ENCODE measurements at places on chromosomes 6 and 20.
A peak's percentile ranks its signal among the peaks of the same experiment; 100 is the strongest.

GRCh38 chr6:13488896-13489237 lies 1.5 kb upstream of the GFOD1 start:
- DNase-seq = no peak

DNA sequence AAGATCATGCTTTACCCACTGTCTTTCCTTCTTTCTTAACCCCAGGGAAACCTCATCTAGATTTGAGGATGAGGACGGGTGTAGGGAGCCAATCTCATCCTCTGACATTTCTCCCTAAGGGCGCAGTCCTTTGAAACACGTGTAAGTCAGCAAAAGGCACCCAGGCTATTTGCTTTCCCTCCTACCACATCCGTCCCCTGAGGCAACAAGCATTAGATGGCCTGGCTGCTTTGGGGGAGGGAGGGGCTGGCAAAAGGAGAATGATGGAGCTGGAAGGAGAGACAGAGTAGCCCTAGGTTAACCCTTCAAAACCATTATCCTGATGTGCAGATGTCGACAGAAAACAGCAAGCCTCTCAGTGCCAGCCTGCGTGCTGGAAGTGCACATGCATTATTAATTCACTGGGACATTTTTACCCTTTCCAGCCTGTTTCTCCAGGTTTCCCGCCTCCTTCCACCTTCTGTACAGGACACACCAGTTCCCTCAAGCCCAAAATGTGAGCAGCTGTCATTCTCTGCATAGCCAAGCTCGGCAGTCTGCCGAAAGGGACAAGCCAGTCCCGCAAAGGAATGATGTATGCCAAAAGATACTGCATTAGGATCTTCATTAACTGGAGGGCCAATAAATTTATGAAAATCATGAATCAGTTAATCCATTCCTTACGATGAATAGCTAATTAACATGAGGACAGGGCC lies 547.2 kb downstream of the CD83 start:
- no peak for DNase-seq

- DNase-seq = no peak
Measured at GRCh38 chr6:39884696-39885095, 49.6 kb downstream of the MOCS1 start.

GRCh38 chr6:120675886-120676285 lies 658.4 kb downstream of the TBC1D32 start:
- DNase-seq = no peak

DNA sequence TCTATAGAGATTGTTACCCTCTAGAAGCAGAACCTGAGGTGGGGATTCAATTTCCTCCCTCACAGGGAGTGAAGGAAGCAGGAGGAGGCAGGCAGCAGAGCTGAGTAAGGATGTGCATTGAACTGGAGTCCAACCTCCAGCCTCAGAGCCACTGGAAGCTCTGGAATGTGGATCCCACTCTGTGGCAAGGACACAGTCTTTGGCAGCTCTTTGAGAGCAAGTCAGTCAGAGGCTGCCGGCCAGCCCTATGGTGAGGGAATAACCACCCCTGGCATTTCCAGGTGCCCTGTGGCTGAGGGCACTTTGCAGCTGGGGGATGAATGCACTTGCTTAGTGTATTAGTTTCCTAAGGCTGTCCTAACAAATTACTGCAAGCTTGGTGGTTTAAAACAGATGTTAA lies 37.2 kb downstream of the EBF4 start:
- no peak for DNase-seq

GRCh38 chr6:84332139-84333034 lies 104.9 kb upstream of the CEP162 start:
- no peak for DNase-seq

GRCh38 chr6:71387179-71387578 lies 98.6 kb downstream of the OGFRL1 start:
- DNase-seq = no peak

DNA sequence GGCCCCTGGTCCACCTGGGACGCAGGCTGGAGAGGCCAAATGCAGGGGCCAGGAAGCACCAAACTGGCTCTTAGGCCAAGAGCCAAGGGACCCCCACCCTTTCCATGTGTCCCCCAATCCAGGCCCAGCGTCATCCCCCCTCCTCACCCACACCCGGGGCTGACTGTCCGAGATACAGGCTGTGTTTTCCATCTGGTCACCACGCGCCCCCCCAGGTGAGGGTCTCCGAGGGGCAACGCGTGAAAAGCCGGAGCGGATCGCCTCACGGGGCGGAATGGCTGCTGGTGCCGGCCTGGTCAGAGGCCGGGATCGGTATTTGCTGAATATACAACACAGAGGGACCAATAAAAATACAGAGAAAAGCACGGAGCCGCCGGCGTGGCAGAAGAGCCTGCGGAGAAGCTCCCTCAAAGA lies 5.2 kb upstream of the ABHD16B start:
- no peak for DNase-seq

- no peak for DNase-seq
Measured at GRCh38 chr20:35929301-35929700, 25.0 kb downstream of the SCAND1 start.

GRCh38 chr6:93453956-93454355 lies 34.6 kb upstream of the EPHA7 start:
- no peak for DNase-seq

- peak; percentile 47 for DNase-seq
Measured at GRCh38 chr6:4021854-4022695, 56.9 kb downstream of the FAM217A start.

DNA sequence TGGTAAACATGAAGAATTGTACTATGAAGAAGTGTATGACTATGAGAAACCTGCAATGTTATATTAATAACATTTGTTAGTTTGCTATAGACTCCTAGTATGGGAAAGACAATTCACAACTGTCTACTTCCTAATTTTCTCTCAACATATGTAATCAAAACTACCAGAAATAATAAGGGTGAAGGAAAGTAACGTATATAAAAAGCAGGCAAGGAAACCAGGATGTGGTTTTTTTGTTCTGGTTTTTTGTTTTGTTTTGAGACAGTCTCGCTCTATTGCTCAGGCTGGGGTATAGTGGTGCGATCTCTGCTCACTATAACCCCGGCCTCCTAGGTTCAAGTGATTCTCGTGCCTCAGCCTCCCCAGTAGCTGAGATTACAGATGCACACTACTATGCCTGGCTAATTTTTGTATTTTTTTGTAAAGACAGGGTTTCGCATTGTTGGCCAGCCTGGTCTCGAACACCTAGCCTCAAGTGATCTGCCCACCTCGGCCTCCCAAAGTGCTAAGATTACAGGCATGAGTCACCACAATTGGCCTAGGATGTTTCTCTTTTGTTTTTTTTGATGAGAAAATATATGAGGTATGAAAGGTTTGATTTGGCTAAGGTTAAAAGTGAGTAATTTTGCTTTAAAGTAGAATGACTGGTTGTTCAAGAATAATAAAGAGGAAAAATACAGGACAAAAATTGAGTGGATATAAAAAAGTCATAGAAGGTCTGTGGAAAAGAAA lies 83.1 kb downstream of the PTCHD4 start:
- no peak for DNase-seq

- DNase-seq = no peak
Measured at GRCh38 chr20:59835057-59835447, 98.4 kb downstream of the SYCP2 start.

- no peak for DNase-seq
Measured at GRCh38 chr6:23349521-23350147, 776.4 kb upstream of the NRSN1 start.

DNA sequence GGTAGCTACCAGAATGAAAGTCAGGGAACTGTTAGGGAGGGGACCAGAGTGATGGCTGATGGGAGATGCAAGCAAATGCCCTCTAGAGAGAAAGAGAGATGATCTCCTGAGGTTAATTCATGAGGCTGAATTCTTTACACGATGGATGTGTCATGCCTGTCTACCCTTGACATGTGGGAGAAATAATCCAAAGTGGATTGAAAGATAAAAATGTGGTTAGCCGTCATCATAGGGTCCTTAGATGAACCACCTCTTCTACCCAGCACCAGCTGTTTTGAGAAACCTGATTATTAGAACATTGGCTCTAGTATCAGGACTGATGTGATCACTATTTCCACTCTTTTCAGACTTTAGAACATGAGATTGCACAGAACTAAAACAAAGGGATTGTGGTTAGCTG lies 53.6 kb downstream of the SOBP start:
- no peak for DNase-seq

- peak; percentile 67 for DNase-seq
Measured at GRCh38 chr6:161273274-161273751, 548 bp downstream of the AGPAT4 start.

DNA sequence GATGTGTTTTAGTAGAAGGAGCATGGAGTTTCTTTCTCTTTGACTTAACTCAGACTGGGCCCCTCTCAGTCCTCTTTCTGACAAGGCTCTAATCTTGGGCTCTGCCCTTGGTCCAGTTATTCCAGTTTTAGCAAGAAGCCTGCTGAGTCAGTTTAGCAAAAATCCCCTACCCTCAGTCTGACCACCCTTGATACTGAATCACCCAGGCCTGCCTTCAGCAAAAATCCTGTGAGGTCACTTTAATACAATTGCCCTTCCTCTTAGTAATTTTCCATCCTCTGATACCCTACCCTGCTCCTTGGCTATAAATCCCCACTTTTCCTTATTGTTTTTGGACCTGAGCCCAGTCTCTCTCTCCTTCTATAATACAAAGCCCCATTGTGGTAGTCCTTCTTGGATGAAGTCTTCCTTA lies 326.7 kb upstream of the NOX3 start:
- peak; percentile 51 for DNase-seq

DNA sequence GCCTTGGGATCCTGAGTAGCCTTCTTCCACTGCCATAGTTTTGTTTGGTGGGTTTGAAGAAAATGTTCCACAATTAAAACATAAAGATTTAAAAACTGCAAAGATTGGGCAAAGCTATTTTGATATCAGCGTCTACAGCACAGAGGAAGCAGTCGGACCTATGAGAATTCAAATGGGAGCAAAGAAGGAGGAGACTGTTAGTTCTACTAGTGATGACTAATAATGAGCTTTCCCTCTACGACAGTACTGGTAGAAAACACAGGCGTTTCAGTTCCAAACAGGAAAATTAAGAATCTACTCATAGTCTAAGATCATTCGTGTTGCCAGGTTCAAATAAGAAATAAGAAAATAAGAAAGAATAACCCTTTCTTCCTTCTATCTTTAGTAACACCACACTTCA lies 121.2 kb downstream of the INSM1 start:
- DNase-seq = no peak

GRCh38 chr6:124670801-124671200 lies 291.4 kb upstream of the RNF217 start:
- no peak for DNase-seq

- DNase-seq = no peak
Measured at GRCh38 chr6:3768502-3768901, 17.0 kb upstream of the PXDC1 start.

DNA sequence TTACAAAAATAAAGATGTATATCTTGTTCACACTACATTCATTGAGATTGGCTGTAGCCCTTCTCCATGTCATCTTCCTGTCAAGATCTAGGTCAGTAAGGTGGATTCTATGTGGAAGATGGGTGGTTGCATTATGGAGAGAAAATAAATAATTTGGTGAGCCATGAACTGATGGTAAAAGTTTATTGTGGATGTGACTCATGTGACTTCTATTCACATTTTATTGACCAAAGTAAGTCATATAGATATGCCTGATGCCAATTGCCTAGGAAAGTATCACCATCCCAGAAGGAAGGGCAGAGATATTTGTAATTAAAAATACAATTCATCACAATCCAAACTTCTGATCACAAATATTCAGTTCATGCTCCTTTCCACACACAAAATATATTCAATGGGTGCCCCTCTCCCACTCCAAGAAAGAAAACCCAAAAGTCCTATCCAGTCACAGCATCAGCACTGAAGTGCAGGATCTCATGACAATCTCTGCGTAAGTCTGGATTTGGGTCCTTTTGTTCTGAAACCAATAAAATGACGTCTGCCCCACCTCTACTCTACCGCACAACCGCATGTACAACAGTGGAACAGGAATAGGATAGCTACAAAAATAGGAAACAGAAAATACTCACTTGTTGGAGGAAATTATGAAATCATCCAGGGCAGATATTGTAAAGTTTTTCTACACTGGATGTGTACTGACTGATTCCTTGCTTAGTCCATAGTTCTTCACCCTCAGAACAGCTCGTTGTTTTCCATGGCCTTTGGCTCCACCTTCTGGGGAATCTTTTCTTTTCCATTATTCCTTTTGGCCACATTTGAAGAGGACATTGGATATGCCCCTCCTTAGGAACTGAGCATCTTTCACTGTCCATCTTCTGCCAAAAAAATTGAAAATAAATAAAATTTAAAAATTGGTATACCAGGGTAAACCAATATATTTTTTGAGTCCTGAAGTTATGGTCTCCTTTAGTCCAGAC lies 16.1 kb upstream of the SLC17A3 start:
- DNase-seq = peak; percentile 32

DNA sequence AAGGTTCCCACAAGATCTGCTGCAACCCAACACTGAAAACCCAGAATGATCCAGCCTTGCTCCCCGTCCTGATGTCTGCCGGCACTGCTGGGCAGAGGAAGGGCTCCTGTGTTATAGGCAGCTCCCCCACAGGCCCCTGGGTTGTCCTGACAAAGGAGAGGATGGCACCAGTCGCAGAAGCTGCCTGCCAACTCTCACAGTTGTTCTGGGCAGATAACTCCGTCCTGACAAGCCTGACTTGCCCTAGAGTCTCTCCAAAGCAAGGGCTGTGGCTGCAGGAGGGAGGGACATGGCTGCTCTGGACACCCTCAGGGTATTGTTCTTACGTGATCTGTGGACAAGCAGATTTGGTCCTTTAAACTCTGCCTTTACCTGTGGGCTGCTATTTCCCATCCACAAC lies 243.8 kb downstream of the CDH26 start:
- DNase-seq = no peak

GRCh38 chr6:150634176-150634963 lies 34.7 kb downstream of the PLEKHG1 start:
- no peak for DNase-seq

DNA sequence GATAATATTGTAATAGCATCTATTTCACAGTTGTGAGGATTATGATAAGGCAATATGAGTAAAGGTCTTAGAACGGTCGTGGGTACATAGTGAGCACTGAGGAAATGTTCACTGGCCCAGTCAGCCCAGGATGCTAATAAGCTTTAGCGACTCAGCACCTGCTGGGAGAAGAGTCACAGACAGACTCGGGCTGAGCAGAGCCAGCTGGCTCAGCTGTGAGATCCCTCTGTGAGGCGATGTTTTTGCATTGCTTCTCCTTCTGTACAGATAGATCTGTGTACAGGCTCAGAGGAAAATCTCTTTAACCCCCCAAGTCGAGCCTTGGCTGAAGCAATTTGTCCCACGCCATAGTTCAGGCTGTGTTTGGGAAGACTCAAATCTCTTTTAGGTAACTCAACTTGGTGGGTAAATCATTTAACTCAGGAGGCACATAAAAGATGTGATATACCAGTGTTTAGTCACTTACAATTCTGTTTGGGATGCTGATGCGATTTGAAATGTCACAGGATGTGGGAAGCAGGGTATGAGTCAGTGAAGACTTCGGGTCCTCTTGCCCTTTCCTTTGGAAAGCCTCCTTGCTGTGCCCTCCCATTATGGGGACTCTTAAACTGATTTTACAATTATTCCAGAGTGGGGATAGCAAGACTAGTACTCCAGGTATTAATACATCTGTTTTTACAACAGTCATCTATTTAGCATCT lies 53.1 kb downstream of the PHACTR1 start:
- DNase-seq = no peak

- DNase-seq = no peak
Measured at GRCh38 chr6:80339421-80339820, 232.9 kb downstream of the BCKDHB start.
